HT-29 (cell line): ENCODE measurements at places on chromosomes 13 and 19.
A peak's percentile ranks its signal among the peaks of the same experiment; 100 is the strongest.

DNA sequence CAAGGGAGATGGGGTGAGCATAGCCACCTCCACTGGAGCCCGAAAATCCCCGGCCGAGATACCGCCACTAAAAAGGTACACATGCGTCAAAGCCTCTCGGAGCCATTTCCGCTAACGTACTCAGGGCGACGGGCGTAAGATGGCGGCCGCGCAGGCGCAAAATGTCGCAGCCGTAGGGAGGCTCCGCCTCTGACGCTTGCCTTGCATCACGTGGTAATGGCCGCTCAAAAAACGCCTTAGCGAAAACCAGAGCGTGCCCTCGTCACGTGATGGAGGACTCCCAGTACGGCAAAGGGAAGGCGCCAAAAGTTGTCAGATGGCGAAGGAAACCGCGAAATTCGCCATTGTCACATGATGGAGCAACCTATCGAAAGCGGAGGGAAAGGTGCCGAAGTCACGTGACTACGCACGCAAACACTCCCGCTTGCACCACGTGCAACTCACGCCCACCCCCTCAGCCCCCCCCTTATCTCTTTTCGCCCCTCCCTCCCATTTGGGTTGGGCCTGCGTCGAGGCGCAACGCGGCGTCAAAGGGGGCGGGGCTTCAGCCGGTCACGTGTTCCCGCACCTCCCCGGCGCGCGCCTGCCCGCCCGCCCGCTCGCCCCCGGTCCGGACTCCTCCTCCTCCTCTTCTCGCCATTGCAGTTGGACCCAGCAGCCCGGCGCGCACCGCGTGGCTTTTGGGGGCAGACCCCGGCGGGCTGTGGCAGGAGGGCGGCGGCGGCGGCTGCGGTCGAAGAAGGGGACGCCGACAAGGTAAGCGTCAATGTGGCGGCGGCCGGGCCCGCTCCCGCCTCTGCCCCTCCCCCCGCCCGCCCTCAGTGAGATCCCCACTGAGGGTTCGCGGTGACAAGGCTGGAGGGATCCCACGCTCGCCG lies at the start of gene ILF3:
TSS of gene ILF3 (plus strand) at position 615 of the 878 bp plus-strand sequence. CDS start 16,260 bp downstream, outside the sequence.
- peak; percentile 98 for DNase-seq

DNA sequence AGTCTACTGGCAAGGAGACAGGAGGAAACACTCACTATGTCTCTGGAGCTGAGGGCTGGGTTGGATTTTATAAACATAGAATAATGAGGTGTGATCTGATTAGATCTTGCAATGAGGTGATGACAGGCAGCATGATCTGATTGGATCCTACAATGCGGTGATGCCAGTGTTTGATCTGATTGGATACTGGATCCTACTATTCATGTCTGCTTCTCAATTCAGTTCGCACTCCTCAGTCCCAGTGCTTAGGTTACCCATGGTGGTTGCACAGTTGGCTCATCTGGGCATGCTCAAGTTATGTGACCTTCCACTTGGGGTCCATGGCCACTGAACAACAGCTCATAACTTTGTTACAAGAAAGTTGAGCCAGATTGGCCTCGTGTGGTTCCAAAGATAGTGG lies 469.5 kb downstream of the TSHZ3 start:
- DNase-seq: no peak

DNA sequence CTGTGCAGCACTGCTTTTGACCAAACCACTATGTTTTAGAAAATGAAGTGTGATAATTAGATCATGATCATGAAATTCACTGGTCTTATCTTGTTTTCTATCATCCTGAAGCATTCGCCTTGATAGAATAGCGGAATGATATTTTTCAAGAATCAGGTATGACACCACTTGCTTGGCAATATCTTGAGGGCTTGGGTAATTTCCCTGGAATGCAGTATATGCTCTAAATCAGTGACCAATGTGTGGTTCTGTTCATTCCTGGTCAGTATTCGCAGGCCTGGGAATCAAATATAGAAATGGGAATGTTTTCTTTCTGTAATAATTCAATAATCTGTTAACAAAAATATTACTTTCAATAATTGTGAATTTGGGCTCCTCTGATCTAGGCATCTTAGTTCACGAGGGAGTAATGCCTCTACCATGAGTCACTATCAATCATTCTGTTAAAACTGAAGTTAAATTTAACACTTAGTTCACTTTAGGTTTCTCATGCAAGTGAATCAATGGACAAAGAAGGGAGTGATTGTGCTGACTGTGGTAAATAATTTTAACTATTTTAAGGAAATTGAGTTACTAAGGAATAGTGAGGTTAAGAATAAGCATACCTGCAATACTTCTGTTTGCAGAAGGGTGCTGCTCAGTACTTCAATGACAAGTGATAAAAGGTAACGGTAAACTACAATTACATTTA lies 137.9 kb downstream of the PCDH20 start:
- DNase-seq: no peak

DNA sequence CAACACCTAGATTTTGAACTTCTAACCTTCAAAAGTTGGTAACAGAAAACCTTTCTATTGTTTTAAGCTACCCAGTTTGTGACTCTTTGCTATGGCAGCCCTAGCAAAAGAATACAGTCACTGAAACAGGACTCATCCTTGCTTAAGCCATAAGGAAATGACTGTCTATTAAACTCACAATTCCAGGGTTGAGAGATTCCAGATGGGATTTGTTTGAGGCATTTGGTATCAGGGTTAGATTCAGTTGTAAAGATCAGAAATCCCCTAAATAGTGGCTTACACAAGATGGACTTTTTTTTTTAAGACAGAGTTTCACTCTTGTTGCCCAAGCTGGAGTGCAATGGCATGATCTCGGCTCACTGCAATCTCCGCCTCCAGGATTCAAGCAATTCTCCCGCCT lies 41.1 kb upstream of the RGCC start:
- DNase-seq: no peak

GRCh38 chr13:98657506-98658085 lies 80.7 kb upstream of the STK24 start:
- peak; percentile 3 for DNase-seq

- DNase-seq: no peak
Observed at GRCh38 chr13:27704681-27705080, 83.0 kb downstream of the POLR1D start.

DNA sequence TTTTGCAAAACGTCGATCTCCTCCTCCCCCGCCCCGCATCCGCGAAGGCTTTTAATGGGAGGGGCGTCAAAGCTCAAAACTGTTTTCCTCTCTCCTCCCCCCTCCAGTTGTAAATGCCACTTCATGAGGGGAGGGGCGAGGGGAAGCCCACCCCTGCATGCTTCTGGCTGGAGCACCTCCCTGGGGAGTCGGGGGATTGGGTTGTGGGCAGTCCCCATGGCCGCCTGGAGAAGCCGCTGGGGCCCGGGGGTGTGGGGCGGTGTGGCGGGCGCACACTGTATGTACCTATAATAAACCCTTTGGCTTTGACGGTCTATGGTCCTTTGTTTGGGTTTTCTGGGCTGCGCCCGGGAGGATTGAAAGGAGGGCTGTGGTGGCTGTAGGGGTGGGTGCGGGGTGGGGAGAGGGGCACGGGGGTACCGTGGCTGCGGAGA lies 505 bp upstream of the SHKBP1 start:
- no peak for DNase-seq
